ENCODE measurements at places on chromosomes 6 and 20.
A peak's percentile ranks its signal among the peaks of the same experiment; 100 is the strongest.

GRCh38 chr6:120938876-120939472 is 395.3 kb downstream of the TBC1D32 start:
- DNase-seq, result no peak

GRCh38 chr20:50029697-50030461 is 47.1 kb downstream of the SNAI1 start:
- DNase-seq, result no peak

- DNase-seq, result no peak
Observed at GRCh38 chr6:105170059-105170458, 9.8 kb downstream of the POPDC3 start.

- DNase-seq, result no peak
Observed at GRCh38 chr6:87105823-87106222, 10.9 kb upstream of the CGA start.

- no peak for DNase-seq
Observed at GRCh38 chr20:38147163-38147562, 17.9 kb downstream of the TGM2 start.

DNA sequence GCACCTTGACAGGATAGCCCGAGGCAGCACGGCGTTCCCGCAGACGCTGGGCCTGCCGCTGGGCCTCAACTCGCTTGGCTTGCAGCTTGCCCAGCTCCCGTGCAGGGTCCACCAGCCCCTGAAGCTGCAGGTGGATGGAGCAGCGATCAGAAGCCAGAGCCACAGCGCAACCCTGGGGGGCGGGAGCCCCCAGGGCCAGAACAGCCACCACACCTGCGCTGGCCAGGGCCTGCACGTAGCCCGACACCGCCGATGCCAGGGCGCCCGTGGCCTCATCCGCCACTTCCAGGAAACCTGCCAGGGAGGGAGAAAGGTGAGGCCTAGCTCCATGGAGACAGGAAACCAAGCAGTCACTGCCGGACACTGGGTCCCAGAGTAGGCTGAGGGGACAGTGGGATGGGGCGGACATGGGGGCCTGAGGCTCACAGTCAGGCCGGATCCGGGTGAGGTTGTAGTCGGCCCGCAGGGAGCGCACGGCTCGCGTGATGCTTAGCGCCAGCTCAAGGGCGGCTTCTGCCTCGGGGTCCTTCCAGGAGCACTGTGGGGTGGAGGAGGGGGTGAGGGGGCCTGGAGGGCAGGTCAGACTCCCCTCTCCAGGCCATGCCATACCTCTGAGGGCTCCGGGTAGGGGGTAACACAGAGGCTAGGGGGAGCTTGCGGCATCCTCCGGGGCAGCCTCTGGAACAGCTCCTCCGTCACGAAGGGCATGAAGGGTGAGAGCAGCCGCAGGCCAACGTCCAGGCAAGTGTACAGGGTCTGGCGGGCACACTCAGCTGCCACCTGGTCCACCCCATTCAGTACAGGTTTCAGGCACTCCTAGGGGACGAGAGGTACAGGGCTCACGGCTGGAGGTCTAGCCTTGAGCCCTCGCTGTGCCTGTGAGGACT is 2.1 kb upstream of the VWA7 start:
- no peak for DNase-seq

GRCh38 chr20:1446536-1446935 is 20.1 kb downstream of the NSFL1C start:
- DNase-seq, result no peak

- no peak for DNase-seq
Observed at GRCh38 chr6:156348424-156348823, 428.8 kb upstream of the ARID1B start.

DNA sequence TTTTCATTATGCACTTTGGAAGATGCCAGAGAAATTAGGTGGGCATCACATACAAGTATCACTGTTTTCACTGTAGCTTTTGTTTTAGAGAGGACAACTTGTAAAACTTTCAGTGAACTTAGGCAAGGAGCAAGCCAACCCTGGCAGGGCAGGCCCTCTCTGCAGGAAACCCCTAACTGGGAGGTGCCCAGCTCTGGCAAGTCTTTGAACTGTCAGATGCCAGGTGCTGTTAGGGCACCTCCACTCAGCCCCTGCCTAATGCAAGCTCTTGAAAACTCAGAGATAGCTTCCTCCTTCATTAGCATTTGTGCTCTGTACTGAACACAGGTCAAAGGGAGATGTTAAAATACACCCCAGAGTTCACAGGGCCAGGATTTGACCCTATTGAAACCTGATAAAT is 774.2 kb upstream of the FLRT3 start:
- no peak for DNase-seq

GRCh38 chr6:43740961-43741764 is 28.8 kb upstream of the VEGFA start:
- no peak for DNase-seq

- DNase-seq, result no peak
Observed at GRCh38 chr6:77324866-77325265, 138.4 kb downstream of the HTR1B start.

DNA sequence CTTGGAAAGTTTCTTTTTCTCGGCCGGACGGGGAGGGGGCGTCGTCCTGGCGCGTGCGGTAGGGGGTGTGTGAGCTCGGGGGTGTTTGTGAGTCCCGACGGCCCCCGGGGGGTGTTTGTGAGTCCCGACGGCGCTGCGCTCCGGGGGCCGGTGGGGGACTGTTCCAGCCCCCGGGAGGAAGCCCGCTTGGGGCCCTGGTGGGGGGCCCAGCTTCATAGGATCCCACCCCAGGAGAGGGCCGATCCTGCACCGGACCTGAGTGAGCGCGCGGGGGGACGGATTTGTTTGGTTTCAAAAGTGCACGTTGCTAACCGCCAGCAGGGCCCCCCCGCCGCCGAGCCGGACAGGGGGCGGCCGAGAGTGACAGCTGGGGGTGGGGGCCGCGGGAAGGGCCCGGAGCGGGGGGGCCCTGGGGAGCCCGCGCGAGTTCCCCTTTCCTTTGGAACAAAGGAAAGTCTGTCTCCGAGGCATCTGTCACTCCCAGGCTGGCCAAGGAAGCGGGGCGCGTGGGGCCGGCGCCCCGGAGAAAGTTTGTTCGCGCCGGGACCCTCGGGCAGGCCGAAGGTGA is 485 bp downstream of the TGIF2 start:
- DNase-seq, result peak; percentile 26

- no peak for DNase-seq
Observed at GRCh38 chr6:167789358-167789757, 37.4 kb upstream of the AFDN start.

GRCh38 chr20:52652271-52652670 is 319.9 kb upstream of the TSHZ2 start:
- DNase-seq, result no peak

GRCh38 chr20:37531856-37532255 is 4.2 kb upstream of the BLCAP start:
- DNase-seq, result no peak

GRCh38 chr6:162068340-162068739 is 659.2 kb downstream of the PRKN start:
- no peak for DNase-seq

GRCh38 chr6:114586298-114586697 is 243.5 kb upstream of the HS3ST5 start:
- DNase-seq, result no peak

- no peak for DNase-seq
Observed at GRCh38 chr6:8335381-8335780, 100.0 kb downstream of the SLC35B3 start.

GRCh38 chr6:87762116-87762515 is 60.1 kb upstream of the AKIRIN2 start:
- no peak for DNase-seq

DNA sequence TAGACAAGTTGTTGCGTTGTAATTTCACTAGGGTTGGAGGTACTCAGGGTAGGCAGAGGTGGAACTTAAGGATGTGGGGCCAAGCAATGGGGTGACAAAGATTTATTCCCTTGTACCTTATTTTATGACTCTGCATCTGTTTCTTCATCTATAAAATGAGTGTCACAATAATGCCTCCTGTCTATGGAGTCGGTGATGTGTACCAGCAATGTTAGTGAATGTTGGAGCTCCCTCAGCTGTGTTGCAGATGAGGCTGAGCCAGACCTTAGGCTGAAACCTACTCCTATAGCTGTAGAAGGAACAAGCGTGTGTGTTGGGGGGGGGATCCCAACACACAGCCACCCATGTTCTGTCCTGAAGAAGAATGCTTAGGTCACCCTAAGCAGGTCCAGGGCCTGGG is 4.5 kb downstream of the UBE2C start:
- no peak for DNase-seq

- no peak for DNase-seq
Observed at GRCh38 chr20:8757146-8757545, 311.7 kb upstream of the PLCB4 start.

DNA sequence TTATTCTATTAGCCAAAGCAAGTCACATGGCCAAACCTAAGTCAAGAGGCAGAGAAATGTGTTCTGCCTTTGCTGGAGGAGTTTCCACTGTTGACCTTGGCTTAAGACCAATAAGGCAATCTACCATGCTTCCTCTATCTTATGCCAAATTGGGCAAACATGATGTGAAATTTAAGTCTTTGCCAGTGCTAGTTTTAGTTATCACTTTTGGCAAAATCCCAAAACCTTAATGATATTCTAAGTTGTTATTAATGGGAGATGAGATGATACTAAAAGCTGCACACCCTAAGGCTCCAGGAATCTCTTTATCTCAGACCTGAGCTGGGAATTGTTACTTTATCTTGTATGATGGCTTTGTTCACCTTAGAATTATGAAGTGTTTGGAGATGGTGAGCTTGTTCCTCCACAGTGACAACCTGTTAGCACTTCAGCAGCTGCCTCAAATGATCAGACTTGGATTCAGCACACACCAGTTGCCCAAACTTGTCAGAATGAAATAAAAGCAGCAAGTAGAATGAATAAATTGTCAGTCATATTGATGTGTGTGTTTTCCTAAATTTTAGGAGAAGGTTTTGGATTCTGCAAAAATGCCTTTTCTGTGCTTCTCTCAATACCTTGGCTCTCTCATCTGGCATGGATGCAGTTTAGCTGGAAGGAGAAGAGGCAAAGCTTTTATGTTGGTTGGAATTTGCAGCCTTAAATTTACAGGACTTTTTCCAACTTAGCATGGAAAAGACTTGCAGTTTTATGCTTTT is 49.3 kb downstream of the RIN2 start:
- DNase-seq, result no peak

DNA sequence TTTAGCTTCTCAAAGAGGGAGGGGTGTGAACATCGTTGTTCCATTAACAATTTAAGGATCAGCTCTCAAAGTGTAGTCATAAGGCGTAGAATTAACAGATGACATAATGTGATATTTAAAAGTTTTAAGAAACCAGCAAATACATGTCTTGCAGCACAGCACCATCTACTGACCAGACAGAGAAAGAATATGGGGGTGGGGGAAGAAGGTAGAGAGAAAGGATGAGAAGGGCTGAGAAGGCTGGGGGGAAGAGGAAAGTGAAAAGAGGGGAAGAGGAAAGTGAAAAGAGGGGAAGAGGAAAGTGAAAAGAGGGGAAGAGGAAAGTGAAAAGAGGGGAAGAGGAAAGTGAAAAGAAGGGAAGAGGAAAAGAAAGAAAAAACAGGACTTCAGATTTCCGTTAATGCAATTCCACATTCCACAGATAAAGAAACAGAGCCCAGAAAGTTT is 80.9 kb downstream of the HAO1 start:
- DNase-seq, result no peak

- no peak for DNase-seq
Observed at GRCh38 chr6:134658596-134658995, 291.3 kb downstream of the ALDH8A1 start.

- no peak for DNase-seq
Observed at GRCh38 chr6:157763129-157763903, 59.7 kb upstream of the SNX9 start.

DNA sequence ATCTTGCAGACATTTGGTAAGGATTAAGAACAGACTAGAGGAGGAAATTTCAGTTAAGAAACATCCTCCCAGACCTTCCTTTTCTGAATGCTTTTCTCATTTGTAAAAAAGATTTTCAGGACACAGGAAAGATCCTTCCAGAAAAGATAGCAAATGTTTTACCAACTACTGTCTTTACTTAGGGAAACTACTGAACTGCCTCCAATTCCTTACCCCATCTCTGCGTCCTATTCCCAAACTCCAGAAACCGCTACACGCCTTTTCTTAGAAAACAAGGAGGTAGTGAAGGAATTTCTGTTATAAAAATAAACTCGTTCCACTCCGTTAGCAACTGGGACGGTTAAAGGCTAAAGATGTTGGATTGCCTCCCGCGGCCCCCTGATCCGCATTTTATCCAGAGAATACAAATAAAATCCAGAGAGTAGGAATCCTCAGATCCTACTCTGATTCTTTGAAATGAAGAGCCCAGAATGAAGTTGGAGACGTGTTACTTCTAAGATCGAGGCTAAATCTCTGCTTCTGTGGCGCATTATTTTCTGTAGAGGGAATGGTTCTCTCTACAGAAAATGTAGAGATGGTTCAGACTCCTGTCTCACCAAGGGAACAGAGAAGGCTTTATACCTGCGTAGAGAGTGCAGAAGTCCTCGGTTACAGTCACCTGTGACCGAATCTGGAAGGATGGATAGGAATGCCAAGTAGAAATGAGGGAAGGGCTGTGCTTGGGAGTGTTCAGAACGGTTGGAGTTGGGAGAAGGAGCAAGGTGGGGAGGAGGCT is 133.0 kb downstream of the GPX5 start:
- DNase-seq, result no peak

DNA sequence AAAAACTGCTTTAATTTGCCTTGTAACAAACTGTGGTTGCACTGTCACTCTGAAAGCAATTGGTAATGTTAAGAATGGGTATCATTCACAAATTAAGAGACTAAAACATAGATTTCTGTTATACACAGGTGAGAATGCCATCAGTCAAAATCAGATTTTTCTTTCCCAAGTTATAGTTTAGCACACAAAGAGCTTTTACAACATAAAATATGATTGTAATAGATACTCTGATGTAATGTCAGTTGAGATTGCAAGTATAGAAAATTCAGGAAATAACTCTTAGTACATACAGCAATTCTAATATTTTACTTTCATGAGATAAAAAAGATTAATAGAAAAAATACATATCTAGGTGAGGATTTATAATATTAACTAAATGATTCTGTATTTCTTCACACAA is 2.3 kb upstream of the ME1 start:
- no peak for DNase-seq

- DNase-seq, result no peak
Observed at GRCh38 chr6:157849288-157850017, 26.4 kb downstream of the SNX9 start.

GRCh38 chr6:135084001-135084915 is 29.6 kb upstream of the HBS1L start:
- DNase-seq, result no peak

DNA sequence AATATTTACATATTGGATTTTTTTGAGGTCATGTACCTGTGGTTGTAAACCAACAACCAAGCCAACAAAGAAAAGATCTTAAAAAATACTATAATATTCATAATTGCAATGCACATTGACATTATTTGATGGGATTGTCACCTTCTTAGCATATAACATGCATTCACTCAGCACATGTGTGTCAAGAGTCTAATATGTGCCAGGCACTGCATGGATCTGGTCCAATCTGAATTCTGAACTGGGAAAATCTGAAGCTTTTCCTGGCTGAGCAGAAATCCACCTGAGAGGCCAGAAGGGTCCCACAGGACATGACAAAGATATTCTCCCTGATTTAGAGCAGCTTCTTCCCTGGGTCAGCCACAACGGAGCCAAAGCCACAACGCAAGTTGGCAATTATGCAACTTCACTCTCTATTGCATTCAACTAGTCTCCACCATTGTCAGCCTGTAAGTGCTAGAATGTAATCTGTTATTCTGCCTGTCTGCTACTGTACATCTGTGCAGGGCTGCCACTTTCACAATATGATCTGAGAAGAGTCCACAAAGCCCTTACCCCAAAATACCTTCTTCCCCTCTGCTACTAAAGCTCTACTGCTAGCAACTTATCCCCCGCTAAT is 17.0 kb upstream of the DDO start:
- DNase-seq, result no peak

Data from amygdala (tissue), 56 donors.